ENCODE measurements at places on chromosomes 1 and 21. TPM values are rescaled to one million over a fixed set of nuclear protein-coding genes. Genes with fewer than 3 reads are reported as not detected.

DNA sequence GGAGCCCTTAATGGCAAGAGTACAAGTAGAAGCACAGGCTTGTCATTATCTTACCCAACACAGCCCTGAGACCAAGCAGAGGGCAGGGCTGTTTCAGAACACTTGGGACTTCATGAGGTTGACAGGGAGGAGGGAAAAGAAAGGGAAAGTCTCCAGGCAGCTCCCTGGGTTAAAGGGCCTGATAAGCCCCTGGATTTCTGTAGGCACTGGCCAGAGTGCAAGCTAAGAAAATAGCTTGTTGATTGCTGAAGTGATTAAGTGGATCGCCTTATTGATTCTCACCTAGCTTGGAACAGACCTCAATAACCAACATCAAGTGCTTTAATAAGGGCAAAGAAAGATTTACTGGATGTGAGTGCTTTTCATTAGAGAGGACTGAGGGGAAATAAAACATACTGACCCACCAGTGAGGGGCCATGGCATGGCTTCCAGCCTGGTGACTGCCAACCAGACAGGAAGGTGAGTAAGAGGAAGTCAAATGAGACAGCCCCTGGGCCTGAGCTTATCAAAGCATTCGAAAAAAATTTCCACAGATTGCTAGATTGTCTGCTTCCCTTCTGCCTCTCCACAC lies 121.4 kb upstream of the NFIA start:
- DNase-seq, result no peak

DNA sequence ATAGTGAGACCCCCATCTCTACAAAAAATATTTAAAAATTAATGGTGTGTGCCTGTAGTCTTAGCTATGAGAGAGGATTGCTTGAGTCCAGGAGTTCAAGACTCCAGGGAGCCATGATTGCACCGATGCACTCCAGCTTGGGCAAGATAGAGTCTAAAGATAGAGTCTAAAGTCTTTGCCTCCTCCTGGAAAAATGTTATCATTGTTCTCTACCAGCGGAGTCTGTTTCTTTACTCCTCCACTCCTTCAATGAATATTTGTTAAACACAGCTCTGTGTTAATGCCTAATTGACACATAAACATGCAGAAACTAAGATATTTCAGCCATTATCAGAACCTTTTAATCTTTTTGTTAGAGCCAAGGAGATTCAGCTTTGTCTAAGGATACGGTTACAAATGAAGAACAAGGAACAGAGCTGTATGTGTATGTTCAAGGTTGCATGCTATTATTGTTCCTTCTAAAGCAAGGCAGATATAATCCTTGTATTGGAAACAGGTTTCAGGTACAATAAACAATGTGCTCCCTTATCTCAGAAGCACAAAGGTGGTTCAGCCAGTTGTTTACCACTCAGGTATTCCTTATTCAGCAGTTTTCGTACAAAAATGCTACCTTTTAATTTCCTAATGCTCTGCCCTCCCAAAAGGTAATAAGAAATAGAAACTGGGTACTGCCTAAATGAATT lies 15.4 kb downstream of the OVAAL start:
- DNase-seq, result no peak

DNA sequence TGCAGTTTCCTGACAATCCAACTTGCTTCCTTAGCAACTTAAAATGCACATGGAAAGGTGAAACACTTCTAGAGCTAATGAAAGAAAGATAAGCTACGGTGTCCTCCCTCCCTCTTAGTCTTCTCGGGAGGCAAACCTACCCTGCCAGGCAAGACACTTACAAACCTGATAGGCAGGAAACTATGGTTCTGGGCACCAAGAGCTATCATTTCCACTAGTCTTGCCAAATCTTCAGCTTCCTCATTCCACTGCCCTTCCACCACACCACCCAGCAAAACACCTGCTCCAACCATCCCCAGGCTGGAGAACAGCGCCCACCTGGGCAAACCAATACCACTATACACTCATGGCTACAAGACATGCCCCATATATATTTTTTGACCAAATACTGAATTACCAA lies 15.2 kb downstream of the NDC1 start:
- no peak for DNase-seq

- no peak for DNase-seq
These were observed 34.6 kb downstream of the OBSCN start for GRCh38 chr1:228242409-228242808.

GRCh38 chr1:242522996-242523718 lies 1.3 kb downstream of the PLD5 start:
- DNase-seq, result no peak

DNA sequence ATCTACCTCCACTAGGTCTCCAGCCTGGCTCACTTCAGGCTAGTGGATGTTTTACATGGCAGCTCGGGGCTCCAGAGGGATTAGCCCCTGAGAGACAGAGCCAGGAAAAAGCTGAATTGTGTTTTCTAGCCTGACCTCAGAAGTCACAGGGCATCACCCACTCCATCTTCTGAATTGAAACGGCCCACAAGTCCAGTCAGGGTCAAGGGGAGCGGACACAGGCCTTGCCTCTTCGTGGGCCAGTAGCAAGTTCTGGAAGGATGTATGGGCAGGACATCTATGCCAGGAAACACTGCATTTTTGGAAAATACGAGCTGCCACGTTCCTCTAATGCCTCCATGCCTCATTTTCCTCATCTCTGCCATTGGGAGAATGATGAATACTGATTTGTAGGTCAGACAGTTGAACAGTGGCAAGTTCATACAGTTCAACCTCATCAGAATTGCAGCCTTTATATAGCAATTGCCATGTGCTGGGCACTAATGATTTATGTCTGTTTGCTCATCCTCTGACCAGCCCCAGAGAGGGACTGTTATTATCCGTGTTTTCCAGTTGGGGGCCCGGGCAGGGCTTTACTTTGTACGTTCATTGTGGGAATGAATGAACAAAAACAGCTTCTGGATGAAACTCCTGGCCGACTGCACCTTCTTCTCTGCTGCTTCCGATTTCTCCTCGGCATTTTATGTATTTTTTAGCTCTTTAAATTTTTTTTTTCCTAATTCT lies 23.2 kb upstream of the PCBP3 start:
- DNase-seq, result no peak

- no peak for DNase-seq
These were observed at the start of gene SEMA4A for GRCh38 chr1:156153362-156153761. TSS of gene SEMA4A (plus strand) at chr1:156153585. CDS start at chr1:156154579, 994 bp downstream.

- no peak for DNase-seq
These were observed 59.9 kb upstream of the QSOX1 start for GRCh38 chr1:180094705-180095295.

DNA sequence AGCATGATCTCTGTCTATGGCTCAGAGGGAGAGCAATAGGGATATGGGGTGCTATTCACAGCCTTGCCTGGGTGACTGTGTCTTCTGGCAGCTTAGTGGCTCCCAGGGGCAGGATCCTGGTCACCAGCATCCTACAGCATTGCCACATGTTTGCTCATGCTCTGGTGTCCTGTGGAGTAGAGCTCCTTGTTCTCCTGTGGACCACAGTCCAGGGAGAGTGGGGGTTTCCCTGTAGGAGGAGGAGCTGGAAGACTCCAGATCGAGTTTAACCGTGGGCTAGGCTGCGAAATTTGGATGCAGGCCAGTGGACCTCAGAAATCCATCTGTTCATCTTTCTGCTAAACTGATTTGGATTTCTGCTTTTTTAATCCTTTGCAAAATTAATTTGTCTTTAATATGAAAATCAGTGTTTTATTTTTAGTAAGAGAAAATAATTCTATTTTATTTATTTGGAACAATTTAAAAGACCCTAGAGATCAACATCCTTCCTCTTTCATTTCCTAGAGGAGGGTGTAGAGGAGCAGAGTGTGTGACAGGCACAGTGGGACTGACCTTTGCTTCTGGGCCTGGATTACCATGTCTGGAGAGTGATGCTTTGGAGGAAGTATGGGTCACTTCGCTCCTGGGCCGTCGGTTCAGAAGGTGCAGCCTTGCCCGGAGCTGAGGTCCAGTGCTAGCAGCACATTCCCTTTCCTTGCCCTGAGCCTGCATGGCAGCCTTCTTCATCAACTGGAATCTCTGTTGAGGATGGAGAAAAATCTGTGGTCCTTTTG lies 17.4 kb downstream of the ADARB1 start:
- no peak for DNase-seq

- DNase-seq, result no peak
These were observed 491.0 kb downstream of the MATN1 start for GRCh38 chr1:30232288-30232899.

GRCh38 chr1:94607398-94607797 lies 65.8 kb upstream of the F3 start:
- no peak for DNase-seq

DNA sequence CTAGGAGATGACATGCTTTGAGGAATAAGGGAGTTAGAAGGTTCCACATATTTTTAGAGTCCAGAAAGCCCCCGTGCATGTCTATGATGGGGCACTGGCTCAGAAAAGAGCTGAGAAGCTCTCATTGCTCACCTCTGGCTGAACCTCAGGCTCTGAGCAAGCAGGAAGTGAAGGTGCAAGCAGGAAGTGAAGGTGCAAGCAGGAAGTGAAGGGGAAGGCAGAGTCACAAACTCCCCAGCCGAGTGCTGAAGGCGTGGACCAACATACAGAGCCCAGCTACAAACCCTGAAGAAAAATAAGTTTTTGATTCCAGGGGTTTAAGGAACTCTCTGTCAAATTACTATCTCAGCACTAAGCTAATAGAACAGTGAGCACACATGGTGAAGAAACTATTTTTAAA lies 7.0 kb downstream of the KRTAP10-8 start:
- DNase-seq, result no peak

DNA sequence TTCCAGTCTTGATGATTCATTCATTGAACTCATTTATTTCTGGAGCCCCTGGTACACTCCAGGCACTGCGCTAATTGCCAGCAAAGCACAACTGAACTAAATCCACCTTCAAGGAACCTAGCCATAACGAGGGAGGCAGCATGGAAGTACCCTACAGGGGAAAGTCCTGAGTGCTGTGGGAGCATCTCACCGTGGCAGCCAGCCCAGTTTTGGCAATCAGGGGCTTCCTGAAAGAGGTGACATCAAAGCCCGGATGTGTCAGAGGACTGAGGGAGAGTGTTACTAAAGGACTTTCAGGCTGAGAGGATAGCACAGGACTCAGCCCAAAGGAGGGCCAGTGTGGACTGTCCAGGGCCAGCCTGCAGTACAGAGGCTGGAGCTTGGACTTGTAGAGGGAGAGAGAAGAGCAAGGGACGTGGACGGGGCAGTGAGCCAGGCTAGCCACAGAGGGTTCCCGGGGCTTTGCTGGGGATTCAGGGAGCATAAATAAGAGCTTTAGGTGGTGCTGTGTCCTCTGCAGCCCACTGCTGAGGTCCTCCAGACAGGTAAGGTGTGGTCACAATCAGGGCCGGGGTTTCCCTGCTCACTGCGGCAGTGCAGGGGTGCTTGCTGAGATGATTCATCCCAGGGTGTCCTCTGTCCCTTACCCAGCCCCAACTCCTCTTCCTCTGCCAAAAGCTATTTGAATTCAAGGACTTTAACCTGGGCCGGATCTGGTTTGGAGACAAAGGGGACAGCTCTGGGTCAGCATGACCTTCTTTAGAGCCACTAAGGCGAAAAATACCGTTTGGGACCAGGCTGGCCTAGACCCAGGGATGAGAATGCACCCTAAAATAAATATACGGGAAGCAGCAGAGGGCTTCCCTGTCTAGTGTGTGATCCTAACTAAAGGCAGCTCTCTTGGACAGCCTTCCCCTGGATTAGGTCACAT lies 128.3 kb downstream of the EDEM3 start:
- no peak for DNase-seq

DNA sequence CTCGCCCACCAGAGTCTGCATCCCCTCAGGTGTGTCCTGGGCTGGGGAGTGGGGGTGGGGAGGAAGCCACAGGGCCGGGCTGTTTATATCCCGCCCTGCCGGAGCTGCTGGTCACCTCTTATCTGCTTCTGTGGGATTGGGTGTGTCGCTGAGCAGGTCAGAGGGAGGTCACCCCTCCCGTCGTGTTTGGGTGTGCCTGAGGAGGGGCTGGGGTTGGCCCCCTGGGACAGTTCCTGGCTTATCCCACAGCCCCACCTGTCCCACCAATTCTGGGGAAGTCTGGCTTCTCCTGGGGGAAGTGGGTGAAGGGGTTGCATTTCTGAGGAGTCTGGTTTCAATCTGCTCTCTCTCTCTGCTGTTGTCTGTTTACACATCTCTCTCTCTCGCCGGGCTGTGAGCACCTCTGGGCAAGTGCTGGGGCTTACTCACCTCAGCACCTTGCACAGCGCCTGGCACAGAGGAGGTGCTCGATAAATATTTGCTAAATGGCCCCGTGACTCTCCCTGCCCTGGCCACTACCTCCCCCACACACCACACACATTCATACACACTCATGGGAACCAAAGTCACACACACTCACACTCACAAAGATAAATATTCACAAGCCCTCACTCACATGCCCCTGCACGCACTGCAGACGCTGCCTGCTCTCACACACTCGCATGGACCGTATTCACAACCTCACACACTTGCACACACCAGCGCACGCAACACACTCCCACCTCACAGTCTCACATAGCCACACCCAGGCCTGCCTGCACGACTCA lies 8.3 kb downstream of the ELF3 start:
- no peak for DNase-seq

GRCh38 chr1:235775246-235775860 lies 91.4 kb downstream of the LYST start:
- DNase-seq, result no peak

- no peak for DNase-seq
These were observed 8.1 kb upstream of the GADD45A start for GRCh38 chr1:67676946-67677345.

DNA sequence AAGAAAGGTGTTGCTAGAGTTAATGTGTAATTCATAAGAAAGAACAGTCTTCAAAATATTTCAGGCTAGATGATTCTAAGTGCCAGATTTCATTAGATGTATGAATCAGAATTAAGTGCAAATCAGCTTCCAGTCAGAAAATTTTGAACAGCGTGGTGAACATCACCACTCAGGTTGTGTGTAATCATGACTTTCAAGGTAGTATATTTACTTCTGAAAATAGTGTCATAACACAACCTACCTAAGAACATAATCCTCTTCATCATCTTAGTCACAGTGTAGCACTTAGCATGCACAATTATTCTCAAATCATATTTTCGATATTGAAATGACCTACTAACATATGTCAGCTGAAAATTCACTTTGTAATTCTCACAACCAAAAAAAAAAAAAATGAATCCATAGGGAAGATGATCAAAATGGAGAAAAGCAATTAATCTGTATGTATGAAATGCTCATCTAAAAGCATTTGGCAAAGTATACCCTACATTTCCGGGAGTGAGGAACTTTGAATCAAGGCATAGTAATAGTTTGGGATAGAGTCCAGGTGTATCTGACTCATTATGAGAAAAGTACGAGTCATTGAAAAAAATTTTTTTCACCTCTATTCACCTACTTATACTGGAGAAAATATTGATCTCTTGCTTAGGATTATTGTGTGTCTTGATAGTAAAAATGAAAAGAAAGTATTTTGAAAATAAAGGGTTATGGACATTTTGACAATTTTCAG lies 221.8 kb upstream of the CHRM3 start:
- no peak for DNase-seq

The KCNJ10 gene
- 0.20 TPM for polyA plus RNA-seq

The PGLYRP3 gene
- polyA plus RNA-seq, result not detected

The AVPR1B gene
- not detected for polyA plus RNA-seq

The RNF223 gene
- not detected for polyA plus RNA-seq

The RGL1 gene
- polyA plus RNA-seq, result 18.7 TPM

The APH1A gene
- 37.9 TPM for polyA plus RNA-seq

The LCK gene
- 156 TPM for polyA plus RNA-seq

The RXRG gene
- polyA plus RNA-seq, result 0.10 TPM

The KISS1 gene
- polyA plus RNA-seq, result not detected

The CLCA1 gene
- not detected for polyA plus RNA-seq

The TSPEAR gene
- not detected for polyA plus RNA-seq
